Activated CD4-positive, alpha-beta T cell treated with anti-CD3 and anti-CD28 coated beads for 36 hours (primary cell): ENCODE measurements at places on chromosomes 5 and 9. TPM values are rescaled to one million over a fixed set of nuclear protein-coding genes. Genes with fewer than 3 reads are reported as not detected.
A peak's percentile ranks its signal among the peaks of the same experiment; 100 is the strongest.

SHROOM1 gene
- 0.89 TPM for total RNA-seq

GRCh38 chr9:81609782-81610739, 79.3 kb downstream of the TLE1 start:
- H3K27ac ChIP-seq: no peak overlapping the region
- H3K36me3 ChIP-seq: no peaks in the 10 kb centered on the region
- peaks cover 3% of the 10 kb centered on the region for H3K4me1 ChIP-seq
- H3K27me3 ChIP-seq: no peaks in the 10 kb centered on the region
- no peak overlapping the region for H3K4me3 ChIP-seq

SPINK7 gene
- not detected for total RNA-seq

- peaks cover 16% of the 10 kb centered on the region for H3K4me1 ChIP-seq
- no peak overlapping the region for H3K4me3 ChIP-seq
- H3K36me3 ChIP-seq: no peaks in the 10 kb centered on the region
- H3K27ac ChIP-seq: no peak overlapping the region
- peaks cover 5% of the 10 kb centered on the region for H3K27me3 ChIP-seq
- no peak for DNase-seq
Observed at GRCh38 chr5:143554918-143555477, 151.5 kb upstream of the NR3C1 start.

HSPB3 gene
- not detected for total RNA-seq

NAA35 gene
- 25.8 TPM for total RNA-seq

- DNase-seq: no peak
- H3K4me3 ChIP-seq: no peak overlapping the region
- H3K36me3 ChIP-seq: peaks cover 3% of the 10 kb centered on the region
- H3K4me1 ChIP-seq: no peaks in the 10 kb centered on the region
Observed at GRCh38 chr9:112535301-112535700, 48.7 kb downstream of the KIAA1958 start.

DNA sequence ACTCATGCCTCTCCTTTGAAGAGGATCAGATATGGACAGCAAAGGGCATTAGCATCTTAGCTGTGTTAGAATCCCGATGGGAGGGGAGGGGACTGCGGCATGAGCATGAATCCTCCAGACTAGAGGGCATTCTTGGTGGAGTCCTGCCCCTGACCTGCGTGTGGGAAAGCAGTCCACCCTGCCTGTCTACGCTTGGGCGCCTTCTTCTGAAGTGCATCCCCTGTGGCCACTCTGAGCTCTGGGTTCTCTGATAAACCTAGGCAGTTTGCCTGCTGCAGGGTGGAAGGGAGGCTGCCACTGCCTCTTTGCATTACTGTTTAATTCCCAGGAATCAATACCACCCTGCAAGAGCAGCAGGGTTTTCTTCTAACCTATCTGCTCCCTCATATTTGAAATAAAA, 169.3 kb downstream of the INSYN2B start:
- H3K36me3 ChIP-seq: peaks cover 58% of the 10 kb centered on the region
- H3K4me1 ChIP-seq: peaks cover 4% of the 10 kb centered on the region
- H3K27me3 ChIP-seq: no peaks in the 10 kb centered on the region
- no peak overlapping the region for H3K4me3 ChIP-seq
- no peak overlapping the region for H3K27ac ChIP-seq

DNA sequence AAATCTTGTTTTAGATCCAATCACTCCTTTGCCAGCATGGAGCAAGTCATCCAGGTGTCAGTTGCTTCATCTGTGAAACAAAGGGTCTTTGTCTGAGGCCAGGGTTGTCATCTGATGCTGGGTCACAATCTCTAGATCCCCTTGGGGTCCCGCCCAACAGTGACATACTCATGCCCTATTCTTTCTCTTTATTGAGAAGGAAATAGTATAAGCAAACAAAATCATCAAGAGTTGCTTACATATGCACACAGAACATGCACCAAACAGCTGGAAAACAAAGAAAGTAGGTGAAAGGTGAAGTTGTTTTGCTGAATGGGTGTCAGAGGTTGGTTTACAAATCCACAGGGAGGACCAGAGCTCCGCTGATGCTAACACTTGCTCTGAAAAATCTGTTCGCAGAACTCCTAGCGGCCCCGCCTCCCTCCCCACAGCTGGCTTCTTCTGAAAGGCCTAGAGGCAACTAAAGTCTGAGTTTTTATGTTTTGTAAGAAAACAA, 106.1 kb upstream of the SLC44A1 start:
- no peak for DNase-seq
- H3K27me3 ChIP-seq: no peaks in the 10 kb centered on the region
- no peak overlapping the region for H3K4me3 ChIP-seq
- no peaks in the 10 kb centered on the region for H3K36me3 ChIP-seq

DNA sequence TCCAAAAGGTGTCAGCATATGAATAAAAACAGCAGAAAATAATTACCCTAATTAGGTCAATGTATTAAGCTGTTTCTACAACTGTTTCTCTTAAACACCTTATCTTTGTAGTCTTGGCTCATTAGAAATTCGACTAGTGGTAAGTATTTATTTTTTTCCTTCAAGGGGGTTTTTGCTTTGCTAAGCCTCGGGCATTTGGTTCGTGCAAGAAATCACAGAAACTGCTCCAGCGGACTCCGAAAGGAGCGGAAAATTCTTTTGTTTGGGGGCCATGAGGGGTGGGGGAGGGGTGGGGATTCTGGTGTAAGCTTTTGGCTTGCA, 757 bp downstream of the ZBED3 start:
- no peak for DNase-seq
- peaks cover 14% of the 10 kb centered on the region for H3K4me1 ChIP-seq
- H3K4me3 ChIP-seq: peak overlapping the region; percentile 85
- peaks cover 2% of the 10 kb centered on the region for H3K27me3 ChIP-seq
- peaks cover 9% of the 10 kb centered on the region for H3K36me3 ChIP-seq

SLC27A6 gene
- total RNA-seq: not detected

THBS4 gene
- 2.1 TPM for total RNA-seq

GRCh38 chr5:31172881-31173280, 20.6 kb upstream of the CDH6 start:
- DNase-seq: no peak
- no peaks in the 10 kb centered on the region for H3K27me3 ChIP-seq
- no peak overlapping the region for H3K27ac ChIP-seq

FAM153A gene
- 38.8 TPM for total RNA-seq

TEK gene
- not detected for total RNA-seq

DNA sequence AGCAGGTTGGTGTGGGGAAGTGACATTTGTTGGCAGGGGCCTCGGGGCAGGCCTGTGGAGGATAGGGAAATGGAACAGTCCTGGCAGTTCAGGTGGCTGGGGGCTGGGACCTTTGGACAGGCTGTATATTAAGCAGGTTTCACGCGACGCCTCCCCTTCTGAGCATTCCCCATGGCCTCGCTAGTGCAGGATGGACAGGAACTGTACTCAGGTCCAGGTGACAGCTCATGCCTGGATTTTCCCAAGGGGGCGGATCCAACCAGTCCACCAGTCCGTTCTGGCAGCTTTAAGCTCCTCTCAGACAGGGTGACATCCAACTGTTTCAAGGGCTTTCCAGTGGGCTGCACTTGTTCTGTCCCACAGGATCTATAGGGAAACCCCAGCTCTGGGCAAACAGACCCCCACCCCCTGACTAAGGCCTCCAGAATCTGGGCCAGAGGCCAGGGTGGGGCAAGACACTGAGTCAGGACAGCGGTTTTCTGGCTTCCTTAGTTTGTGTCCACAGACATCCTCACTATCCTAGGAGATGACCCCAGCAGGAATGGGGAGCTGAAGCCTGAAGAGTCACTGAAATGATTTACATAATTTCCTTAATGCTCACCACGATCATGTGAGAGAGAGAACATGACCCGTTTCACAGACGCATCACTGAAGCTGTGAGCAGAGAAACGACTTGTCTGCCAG, 20.9 kb downstream of the CSF2 start:
- peaks cover 60% of the 10 kb centered on the region for H3K4me1 ChIP-seq
- peak overlapping the region; percentile 49 for H3K27ac ChIP-seq
- no peak for DNase-seq
- peaks cover 3% of the 10 kb centered on the region for H3K36me3 ChIP-seq
- H3K4me3 ChIP-seq: no peak overlapping the region
- H3K27me3 ChIP-seq: no peaks in the 10 kb centered on the region

DNA sequence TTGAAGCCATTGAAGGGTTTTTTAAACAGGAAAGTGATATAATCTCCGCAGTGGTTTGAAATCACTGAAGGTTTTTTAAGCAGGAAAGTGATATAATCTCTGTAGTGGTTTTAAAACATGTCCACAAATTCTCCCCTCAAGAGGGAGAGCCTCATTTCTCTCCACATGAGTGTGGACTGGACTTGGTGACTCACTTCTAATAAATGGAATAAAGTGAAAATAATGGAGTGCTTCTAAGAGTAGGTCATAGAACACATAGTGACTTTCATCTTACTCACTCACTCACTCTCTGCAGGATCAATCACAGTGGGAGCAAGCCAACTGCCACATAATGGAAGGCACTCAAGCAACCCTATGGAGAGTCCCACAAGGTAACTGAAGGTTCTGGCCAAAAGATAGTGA, 12.0 kb downstream of the CTNNAL1 start:
- H3K36me3 ChIP-seq: peaks cover 7% of the 10 kb centered on the region
- H3K27me3 ChIP-seq: no peaks in the 10 kb centered on the region
- H3K27ac ChIP-seq: no peak overlapping the region
- H3K4me1 ChIP-seq: peaks cover 7% of the 10 kb centered on the region
- DNase-seq: no peak

DNA sequence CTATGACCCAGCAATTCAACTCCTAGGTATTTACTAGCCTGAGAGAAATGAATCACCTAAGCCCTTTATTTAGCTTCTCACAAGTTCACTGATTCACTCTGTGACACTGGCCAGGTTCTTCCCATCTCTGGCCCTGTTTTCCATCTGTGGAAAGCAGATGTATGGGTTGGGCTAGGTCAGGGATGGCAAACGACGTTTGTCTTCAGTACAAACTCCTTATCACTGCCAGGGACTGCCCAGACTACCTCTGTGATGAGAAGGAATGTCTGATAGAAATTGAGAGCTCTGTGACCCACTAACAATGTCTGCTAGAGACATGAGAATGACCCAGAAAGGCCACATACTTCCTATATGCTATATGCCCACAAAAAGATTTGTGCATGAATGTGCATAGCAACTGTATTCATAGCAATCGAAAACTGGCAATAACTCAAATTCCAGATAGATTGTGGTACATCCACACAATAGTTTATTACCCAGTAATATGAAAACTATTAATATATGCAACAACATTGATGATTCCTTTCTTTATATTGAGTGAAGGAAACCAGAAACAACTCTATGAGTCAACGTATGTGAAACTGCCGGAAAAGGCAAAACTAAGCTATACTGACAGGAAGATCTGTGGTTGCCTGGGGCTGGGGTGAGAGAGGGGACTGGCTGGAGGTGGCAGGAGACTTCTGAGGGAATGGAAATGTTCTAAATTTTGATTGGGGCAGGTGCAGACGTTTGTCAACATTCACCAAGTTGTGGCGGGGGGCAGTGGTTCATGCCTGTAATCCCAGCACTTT, 32.0 kb upstream of the ADAM19 start:
- no peaks in the 10 kb centered on the region for H3K27me3 ChIP-seq
- peak overlapping the region; percentile 22 for H3K4me3 ChIP-seq
- H3K36me3 ChIP-seq: peaks cover 3% of the 10 kb centered on the region
- H3K4me1 ChIP-seq: peaks cover 81% of the 10 kb centered on the region
- peak overlapping the region; percentile 88 for H3K27ac ChIP-seq
- peak; percentile 82 for DNase-seq

HTR4 gene
- not detected for total RNA-seq

- no peaks in the 10 kb centered on the region for H3K36me3 ChIP-seq
- DNase-seq: peak; percentile 42
- H3K4me3 ChIP-seq: no peak overlapping the region
- no peak overlapping the region for H3K27ac ChIP-seq
- no peaks in the 10 kb centered on the region for H3K4me1 ChIP-seq
- no peaks in the 10 kb centered on the region for H3K27me3 ChIP-seq
Observed at GRCh38 chr9:134366223-134367031, 40.2 kb downstream of the RXRA start.

- H3K27me3 ChIP-seq: no peaks in the 10 kb centered on the region
- no peaks in the 10 kb centered on the region for H3K36me3 ChIP-seq
- no peak overlapping the region for H3K4me3 ChIP-seq
- peaks cover 2% of the 10 kb centered on the region for H3K4me1 ChIP-seq
- H3K27ac ChIP-seq: no peak overlapping the region
- DNase-seq: no peak
Observed at GRCh38 chr5:42943931-42944631, 96.0 kb downstream of the ANXA2R start.

NTRK2 gene
- 1.8 TPM for total RNA-seq

NDUFS6 gene
- 37.1 TPM for total RNA-seq

SLC34A1 gene
- total RNA-seq: not detected

- no peak overlapping the region for H3K4me3 ChIP-seq
- no peak for DNase-seq
- H3K4me1 ChIP-seq: no peaks in the 10 kb centered on the region
- H3K27ac ChIP-seq: no peak overlapping the region
Observed at GRCh38 chr5:74384851-74385250, 255.7 kb downstream of the ENC1 start.

SAXO1 gene
- total RNA-seq: not detected

DNA sequence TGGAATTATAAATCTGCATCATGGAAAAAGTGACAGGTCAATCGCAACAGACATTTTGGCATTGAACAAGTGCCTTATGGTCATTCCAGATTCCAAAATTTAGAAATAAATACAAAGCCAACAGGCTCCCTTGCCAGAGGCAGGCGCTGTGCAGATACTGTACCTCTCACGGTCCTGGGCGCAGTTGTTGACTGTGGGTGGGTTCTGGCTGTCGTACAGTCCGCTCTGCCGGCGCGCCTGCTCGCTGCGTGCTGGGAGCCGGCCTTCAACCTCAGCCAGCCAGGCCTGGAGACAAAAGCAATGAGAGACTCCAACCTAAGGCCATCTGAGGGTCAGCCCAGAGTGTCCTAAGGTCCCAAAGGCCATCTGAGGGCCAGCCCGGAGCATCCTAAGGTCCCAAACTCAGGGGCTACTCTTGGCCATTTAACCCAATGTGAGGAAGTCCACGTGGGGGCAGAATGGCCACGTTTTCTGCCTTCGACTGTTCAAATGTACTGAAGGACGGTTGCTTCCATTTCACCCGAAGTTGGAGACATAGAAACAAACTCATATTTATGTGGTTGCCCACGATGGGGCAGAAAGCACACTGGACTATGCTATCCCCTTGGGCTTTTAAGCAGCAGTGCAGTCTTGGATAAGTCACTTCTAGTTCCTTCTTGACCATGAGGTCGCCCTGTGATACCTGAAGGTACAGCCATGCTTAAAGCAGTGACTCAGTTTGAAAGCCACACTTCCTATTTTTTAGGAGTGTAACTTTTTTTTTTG, 65.2 kb downstream of the USP20 start:
- DNase-seq: no peak
- H3K27ac ChIP-seq: peak overlapping the region; percentile 90
- peaks cover 88% of the 10 kb centered on the region for H3K36me3 ChIP-seq
- H3K4me3 ChIP-seq: no peak overlapping the region
- H3K27me3 ChIP-seq: no peaks in the 10 kb centered on the region

LCN15 gene
- not detected for total RNA-seq

SGCD gene
- not detected for total RNA-seq

- H3K4me3 ChIP-seq: no peak overlapping the region
- no peaks in the 10 kb centered on the region for H3K36me3 ChIP-seq
- no peak for DNase-seq
- H3K27ac ChIP-seq: no peak overlapping the region
- H3K4me1 ChIP-seq: no peaks in the 10 kb centered on the region
Observed at GRCh38 chr9:18811171-18811570, 221.8 kb downstream of the SAXO1 start.

GRCh38 chr9:136860933-136861873, 4.9 kb downstream of the EDF1 start:
- no peaks in the 10 kb centered on the region for H3K27me3 ChIP-seq
- no peak overlapping the region for H3K4me3 ChIP-seq
- DNase-seq: no peak
- no peak overlapping the region for H3K27ac ChIP-seq
